OCI-LY7 (cell line): ENCODE measurements at places on chromosomes 11 and 22. TPM values are rescaled to one million over a fixed set of nuclear protein-coding genes. Genes with fewer than 3 reads are reported as not detected.

DNA sequence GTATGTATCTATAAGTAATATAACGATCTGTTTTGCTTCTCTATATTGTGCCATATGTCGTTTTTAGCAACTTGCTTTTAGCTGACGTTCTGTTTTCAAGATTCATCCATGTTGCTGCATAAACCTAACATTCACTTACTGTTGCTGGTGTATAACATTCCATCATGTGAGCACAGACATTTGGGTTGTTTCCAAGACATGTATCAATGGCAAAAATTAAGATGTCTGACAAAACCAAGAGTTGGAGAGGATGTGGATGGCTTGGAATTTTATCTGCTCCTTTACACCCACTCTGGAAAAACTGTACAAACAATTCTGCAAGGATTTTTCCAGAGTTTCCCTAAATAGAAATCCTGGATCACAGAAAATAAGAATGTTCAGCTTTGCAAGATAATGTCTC, 40.9 kb downstream of the DGCR2 start:
- no peak for DNase-seq

The SCGB1D2 gene
- total RNA-seq: not detected in 2 replicates

- peak; percentile 24 for DNase-seq
These were observed 122.4 kb downstream of the WT1 start for GRCh38 chr11:32312865-32313403.

DNA sequence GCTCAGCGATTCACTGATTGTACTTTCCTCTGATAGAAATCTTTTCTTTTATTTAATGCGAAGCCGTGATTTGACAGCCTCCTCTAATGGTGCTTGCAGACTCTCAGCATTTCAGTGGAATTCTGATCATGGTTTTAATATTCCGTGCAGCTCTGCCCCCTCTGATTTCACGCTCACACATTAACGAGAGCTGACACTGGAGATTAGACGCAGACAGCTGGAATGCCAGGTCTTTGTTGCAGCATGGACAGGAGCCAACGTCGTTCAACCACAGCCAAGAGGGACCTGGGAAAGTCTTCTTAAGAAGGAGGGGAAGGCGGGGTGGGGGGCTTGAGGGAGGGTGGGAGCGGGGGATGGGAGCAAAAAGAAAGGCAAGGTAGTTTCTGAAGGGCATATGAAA, 186.4 kb downstream of the BLID start:
- DNase-seq: no peak

The SLC6A5 gene
- not detected in 2 replicates for total RNA-seq

- no peak for DNase-seq
These were observed 61.3 kb upstream of the PPP6R3 start for GRCh38 chr11:68398995-68399851.

The PRDM11 gene
- 8.4 and 8.9 TPM in 2 replicates for total RNA-seq

- DNase-seq: peak; percentile 89
These were observed 8.9 kb downstream of the RELT start for GRCh38 chr11:73384872-73385689.

DNA sequence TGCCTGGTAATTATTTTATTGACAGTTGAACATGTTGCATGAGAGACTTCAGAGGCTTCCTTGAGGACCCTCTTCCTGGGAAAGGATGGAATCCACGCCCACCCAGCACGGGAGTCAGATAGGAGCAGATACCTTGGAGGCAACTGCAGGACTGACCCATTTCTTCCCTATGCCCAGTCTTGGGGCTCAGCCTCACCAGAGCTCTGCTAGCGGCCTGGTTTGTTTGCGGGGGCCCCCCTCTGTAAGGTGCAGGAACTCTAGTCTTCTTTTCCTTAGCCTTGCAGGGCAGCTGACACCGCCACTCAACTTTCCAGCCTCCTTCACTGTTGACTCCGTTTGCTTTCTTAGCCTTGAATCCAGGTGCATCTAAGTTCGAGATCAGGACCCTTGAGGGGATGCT, 1032.8 kb downstream of the BRD1 start:
- no peak for DNase-seq

DNA sequence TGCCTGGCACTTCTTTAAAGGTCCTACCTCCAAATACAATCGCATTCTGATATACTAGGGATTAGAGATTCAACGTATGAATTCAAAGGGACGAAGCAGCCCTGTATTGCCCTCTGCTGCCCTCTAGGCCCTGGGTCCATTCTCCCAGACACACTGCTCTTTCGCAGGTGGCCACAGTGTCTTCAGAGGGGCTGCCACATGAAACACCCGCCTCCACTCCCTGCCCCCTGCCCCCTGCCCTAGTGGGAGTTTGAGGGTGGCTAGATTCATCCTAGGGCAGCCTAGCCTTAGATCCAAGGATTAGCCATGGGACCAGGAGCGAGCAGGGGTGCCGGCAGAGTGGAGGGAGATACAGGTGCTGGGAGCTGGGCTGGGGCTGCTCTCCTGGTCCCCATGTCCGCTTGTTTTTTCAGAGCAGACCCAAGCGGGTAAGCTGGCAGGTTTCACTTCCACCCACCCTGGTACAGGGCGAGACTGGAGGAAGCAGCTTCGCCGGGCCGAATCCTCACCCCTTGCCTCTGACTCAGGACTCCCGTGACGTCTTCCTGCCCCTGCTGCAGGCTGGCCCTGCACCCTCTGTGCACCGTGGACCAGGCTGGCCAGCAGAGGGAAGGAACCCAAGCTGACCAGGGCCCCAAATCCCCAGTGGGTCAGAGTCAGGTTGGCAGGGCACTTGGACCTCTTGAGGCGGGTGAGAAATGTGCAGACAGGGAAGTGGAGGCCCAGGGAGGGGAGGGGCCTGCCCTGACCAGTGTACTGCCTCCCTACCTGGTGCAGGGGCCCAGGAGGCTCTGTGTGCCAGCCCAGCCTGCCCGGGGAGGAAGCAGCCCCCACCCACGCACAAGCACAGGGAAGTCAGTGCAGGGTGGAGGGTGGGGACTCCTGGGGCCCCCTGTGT, 28.4 kb upstream of the HMOX1 start:
- DNase-seq: peak; percentile 91

GRCh38 chr11:75350743-75351540, 519 bp downstream of the ARRB1 start:
- no peak for DNase-seq

GRCh38 chr11:61256710-61257482, 15.9 kb downstream of the PGA5 start:
- no peak for DNase-seq

The MS4A12 gene
- total RNA-seq: not detected in 2 replicates

GRCh38 chr11:104254347-104254746, 90.4 kb upstream of the PDGFD start:
- peak; percentile 32 for DNase-seq

The BIK gene
- total RNA-seq: 67.6 and 88.4 TPM in 2 replicates

DNA sequence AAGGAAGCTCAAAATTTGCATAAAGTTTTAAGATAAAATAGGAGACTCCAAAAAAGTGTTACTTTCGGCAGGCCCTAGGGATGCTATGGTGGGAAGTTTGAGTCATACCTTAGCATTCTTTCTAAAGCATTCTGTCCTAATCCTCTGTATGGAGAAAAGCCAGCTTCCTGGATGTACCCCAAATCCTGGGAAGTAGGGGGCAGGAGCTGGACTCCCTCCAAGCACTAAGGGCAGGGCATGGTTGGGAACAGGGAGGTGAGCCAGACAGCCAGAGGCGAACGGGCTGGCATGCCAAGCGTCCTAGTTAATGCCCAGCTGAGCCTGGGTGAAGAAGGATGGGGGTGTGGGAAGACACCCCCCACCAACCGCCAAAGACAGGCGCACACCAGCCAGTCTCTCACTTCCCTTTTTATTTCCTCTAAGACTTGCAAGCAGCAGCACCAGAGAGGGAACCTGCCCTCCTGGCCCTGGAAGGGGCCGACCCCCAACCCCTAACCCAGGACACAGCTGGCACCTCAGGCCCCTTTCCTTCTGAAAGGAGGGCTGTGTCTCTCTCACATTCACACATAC, 23.9 kb downstream of the RTN4RL2 start:
- peak; percentile 79 for DNase-seq

The PLET1 gene
- not detected in 2 replicates for total RNA-seq

- DNase-seq: peak; percentile 90
These were observed 27.1 kb downstream of the ARAP1 start for GRCh38 chr11:72724851-72725723.

DNA sequence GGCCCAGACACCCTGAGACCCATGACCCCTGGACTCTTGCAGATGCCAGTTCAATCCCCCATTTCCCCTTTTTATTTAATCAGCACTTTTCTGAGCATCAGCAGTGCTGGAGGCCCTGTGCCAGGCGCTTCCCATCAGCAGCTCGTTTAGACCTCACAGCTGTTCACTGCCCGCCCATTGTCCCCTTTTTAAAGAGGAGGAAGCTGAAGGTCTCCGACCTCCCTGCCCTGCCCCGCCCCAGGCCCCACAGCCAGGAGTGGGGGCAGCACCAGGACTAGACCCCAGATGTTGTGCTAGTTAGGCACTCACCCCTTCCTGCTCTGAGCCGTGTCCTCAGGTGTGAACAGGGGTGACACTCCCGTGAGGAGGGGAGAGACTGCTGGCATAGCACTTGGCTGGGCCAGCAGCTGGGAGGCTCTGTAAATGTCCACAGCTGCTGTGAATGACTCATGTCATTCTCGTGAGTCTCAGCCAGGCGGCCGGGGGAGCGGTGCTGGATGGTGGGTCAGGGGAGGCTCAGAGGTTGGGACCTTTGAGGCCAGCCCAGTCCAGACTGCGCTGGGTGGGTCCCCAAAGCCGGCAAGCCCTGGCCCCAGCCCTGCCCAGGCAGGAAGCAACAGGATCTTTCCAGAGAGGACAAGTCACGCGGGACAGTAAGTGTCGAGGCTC, 19.9 kb downstream of the EMID1 start:
- no peak for DNase-seq

The SLC22A9 gene
- not detected in 2 replicates for total RNA-seq

- no peak for DNase-seq
These were observed 42.9 kb upstream of the GAB2 start for GRCh38 chr11:78460471-78460870.
